ENCODE measurements at places on chromosomes 16 and 17.
A peak's percentile ranks its signal among the peaks of the same experiment; 100 is the strongest.

GRCh38 chr17:46842835-46843234, 8.5 kb upstream of the WNT9B start:
- DNase-seq = no peak

GRCh38 chr16:82059983-82060421, 24.9 kb downstream of the HSD17B2 start:
- DNase-seq = no peak

GRCh38 chr16:83211711-83212110, 584.9 kb downstream of the CDH13 start:
- no peak for DNase-seq

- DNase-seq = no peak
Observed at GRCh38 chr17:67865438-67865837, 40.1 kb downstream of the BPTF start.

DNA sequence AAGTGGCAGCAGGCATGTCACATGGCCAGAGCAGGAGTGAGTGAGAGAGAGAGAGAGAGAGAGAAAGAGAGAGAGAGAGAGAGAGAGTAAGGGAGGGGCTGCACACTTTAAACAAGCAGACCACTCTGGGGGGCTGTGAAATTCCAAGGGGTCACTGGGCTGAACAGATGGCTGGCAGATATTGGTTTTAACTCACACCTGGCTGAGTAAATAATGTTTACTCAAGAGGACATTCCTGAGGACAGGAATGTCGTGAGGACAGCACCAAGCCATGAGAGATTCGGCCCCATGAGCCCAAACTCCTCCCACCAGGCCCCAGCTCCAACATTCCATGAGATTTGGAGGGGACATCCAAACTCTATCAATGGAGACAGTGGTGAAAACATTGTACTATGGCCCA, 269.7 kb downstream of the CBLN1 start:
- no peak for DNase-seq

GRCh38 chr17:80940171-80941123, 51.2 kb upstream of the CHMP6 start:
- no peak for DNase-seq

GRCh38 chr16:7366041-7366440, 33.4 kb downstream of the RBFOX1 start:
- DNase-seq = no peak

GRCh38 chr17:67829331-67829730, 4.0 kb downstream of the BPTF start:
- DNase-seq = no peak

- DNase-seq = no peak
Observed at GRCh38 chr17:17226451-17227265, 10.3 kb downstream of the FLCN start.

DNA sequence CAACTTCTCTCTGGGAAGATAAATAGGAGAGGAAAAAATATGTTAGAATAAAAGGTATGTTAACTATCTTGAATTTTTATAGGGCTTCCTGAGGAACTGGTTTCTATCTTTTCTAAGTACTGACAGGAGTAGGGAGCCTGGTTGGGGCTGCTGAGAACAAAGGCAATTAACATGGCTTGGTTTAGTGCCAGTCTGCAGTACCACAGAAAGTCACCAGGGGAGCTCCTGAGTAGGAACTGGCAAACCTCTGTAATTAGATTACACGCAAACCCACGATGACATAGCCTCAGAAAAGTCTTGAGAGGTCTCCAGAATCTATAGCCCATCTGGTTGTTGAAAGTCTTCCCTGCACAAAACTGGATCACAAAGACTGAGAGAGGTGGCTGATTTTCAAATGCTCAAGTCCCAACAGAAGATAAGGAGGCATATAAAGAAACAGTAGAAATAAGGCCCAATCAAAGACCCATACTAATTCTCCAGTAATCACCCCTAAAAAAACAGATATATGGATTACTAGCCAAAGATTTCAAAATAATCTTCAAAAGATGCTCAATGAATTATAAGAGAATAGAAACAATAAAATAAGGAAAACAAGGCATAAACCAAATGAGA, 11.7 kb upstream of the CNTNAP4 start:
- peak; percentile 54 for DNase-seq

- no peak for DNase-seq
Observed at GRCh38 chr16:81521141-81521626, 76.6 kb downstream of the CMIP start.

DNA sequence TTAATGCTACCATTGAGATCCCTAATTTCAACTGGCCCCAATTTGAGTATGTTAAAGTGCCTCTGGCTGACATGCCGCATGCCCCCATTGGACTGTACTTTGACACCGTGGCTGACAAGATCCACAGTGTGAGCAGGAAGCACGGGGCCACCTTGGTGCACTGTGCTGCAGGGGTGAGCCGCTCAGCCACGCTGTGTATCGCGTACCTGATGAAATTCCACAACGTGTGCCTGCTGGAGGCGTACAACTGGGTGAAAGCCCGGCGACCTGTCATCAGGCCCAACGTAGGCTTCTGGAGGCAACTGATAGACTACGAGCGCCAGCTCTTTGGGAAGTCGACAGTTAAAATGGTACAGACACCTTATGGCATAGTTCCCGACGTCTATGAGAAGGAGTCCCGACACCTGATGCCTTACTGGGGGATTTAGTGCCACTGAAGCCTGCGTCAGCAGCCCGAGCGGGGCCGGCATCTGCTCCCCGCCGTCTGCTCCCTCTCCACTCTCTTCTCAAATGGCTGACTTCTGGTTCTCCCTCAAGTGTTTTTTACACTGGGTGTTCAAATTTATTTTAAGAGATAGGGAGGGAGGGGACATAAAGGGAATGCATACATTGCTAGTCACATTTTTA, 22.9 kb downstream of the DUSP14 start:
- no peak for DNase-seq

DNA sequence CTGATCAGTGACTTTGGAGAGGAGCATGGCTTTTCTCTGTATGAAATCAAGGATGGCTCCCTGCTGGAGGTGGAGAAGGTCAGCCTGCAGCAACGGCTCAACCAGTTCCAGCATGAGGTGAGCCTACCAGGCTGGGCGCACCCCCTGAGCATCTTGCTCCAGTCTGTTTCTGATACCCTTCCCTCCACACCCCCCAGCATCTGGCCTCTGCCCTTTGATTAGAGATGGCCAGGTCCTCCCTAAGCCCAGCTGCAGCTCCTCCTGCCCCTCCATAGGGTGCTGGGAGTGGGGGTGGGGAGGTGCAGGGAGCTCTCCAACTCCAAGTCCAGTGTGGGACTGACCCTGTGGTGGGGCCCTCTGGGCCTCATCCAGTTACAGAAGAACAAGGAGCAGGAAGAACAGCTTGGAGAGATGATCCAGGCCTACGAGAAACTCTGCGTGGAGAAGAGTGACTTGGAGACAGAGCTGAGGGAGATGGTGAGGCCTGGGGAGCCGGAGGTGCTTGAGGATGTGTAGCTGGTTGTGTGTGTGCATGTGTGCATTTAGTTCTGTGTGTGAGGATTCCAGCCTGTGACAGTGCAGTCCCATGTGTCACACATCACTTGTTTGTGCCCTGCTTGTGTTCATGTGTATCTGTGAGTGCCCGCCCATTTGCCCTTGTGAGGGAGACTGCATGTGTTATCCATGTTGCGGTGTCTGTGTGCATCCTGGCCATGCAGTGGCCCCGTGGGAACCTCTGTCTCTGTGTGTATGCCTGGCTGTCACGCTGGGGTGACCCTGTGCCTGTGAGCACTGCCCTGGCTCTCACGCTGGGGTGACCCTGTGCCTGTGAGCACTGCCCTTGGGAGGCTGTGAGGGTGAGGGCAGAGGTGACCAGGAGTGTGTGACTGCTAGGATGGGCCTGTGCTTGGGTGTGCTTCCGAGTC, 3.0 kb downstream of the TBKBP1 start:
- no peak for DNase-seq

GRCh38 chr16:30620169-30620568, 10.0 kb upstream of the ZNF689 start:
- DNase-seq = no peak

- DNase-seq = no peak
Observed at GRCh38 chr17:79129523-79129922, 54.9 kb downstream of the ENGASE start.

DNA sequence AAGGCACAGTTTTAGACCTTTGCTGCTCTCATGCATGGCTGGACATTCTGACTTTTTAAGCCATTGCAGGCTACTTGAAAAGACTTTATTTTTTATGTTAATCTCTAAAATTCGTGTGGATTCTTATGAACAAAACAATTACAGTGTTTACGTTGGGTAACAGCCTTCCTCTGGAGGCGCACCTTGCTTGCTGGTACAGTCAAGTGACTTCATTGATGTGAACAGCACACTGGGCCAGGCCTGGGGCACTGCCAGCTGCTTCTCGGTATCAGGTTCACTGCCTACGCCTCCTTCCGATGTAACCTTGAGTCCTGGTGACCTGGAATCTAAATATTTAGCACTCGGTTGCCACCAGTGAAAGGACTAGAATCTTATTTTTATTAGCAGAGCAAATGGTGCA, 27.8 kb downstream of the MARCHF10 start:
- no peak for DNase-seq

DNA sequence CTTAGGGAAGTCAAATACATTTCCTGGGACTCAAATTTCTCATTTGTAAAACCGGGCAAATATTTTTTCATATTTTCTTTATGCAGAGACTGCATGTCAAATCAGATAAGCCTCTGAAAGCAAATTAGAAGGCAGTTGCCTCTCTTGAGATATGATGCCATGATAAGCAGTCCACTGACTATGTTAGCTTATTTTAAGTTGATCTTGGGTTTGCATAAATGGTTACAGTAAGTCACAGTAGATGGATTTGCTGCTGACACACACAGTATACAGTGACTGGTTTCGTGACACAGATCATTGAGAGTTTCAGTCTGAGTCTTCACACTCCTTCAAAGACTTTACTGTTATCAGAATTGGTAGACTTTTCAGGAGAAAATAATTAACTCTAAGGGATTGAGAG, 927.6 kb upstream of the CDH8 start:
- no peak for DNase-seq

DNA sequence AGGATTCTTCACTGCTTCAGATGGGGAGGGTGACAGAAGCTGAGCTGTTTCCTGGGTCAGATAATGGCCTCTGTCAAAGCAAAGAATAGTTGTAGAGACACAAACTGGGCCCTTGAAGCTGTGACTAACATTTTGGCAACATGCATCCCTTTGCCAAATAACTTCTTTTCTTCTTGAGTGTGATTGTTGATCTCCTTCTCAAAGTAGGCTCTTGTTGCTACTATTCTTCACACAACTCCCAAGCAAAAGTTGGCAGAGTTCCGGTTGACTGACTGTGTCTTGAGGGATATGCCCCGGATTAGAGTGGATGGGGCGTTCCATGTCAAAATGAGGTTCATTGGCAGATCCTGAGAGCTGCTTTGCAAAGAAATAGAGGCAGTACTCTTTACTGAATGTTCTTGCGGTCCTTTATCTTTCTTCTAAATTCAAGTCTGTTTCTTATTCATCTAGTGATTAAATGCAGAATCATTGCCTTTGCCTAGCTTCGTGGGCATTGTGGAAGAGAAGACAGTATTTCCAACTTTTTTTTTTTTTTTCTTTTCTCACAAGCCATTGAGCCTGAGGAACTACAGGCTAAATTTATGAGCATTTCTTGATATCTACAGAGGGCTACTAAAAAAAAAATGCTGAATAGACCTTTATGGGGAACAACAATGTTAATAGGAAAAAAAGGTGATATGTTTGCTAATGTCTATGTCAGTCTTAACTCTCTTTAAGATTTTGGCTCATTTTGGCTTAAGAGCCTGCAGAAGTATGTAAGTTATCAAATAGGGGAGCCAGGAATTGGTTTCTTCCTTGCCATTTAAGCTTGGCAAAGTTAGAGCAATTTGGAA, 5.8 kb downstream of the WIPF2 start:
- DNase-seq = no peak

- DNase-seq = no peak
Observed at GRCh38 chr16:78240459-78241222, 141.2 kb downstream of the WWOX start.

DNA sequence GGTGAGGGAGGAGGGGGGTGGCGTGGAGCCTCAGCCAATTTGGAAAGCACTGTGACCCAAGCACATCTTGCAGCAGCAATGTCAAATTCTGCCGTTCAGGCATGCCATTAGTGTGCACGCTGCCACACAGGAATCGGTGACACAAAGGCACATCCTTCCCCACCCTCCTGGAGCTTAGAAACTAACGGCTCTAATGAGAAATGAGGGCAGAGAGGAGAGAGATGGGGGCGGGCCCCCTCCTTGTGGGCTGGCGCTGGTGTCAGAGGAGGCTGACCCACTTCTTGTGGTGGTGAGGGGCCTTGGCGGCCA, 94.8 kb downstream of the RTN4RL1 start:
- DNase-seq = no peak

DNA sequence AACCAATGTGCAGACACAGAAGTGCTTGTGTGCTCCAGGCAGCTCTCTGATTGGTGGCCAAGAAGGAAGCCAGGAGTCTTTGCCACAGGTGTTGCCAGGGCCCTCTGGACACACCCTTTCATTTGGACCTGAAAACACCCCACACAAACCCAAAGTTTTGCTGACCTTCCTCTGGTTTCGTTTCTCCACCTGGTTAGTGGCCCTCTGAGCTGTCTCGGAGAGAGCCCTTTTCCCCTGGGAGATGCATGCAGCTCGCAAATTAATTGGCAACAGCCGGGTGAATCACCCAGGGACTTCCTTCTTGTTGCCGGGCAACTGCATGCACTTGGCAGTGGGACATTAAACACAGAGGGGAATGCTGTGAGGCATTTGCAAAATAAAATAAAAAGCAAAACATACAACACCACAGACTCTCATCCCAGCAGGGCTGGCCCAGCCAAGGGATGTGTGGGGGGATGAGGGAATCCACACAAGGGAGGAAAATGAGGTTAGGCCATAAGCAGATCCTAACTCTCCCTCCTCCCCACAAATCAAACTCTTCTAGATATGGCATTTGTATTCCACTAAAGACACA, 286.6 kb downstream of the SOX9 start:
- DNase-seq = peak; percentile 89

DNA sequence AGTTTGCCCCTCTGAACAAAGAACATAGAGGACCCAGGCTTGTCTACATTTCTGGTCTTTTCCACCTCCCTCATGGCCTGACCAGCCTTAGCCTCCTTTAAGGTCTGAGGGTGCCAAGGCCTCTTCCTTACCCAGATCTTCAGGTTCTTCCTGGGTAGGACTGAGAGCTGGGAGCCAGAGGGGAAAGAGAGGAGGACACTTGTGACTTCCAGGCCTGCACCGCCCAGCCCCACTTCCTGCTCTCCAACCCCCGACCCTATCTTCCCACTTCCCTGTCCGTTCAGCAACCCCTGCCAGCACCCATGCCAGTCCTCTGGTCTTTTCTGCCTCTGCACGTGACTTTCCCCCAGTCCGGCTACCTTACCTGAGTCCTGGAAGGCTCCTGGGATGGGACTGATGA, 534 bp downstream of the PRSS36 start:
- DNase-seq = no peak

DNA sequence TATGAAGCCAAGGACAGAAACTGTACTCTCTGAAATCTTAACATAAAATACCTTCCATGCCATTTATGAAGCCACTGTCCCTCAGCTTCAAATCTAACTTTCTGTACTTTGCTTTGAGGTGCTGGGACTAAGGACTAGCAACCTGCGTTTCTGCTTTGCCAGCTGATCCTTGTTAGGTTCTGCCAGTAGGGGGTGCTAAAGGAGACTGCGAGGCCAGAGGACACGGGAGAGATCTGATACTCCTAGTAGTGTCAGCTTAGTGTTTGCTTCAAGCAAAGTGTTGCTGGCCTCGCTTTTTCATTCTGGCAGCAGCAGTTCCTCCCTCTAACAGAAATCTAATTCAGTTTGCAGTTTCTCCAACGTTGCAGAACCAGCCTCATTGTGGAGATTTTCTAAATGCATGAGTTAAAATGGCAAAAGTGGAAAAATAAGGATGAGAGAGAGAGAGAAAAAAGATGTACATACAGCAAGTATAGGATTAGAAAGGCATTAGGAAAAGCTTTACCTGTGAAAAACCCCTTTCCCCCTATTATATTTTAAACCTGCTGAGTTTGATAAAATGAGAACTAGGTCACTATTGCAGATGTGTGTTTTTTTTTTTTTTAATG, 297.5 kb downstream of the CA10 start:
- peak; percentile 33 for DNase-seq

Measured in SW 1271 (cell line).